ENCODE measurements at places on chromosomes 5 and 9. TPM values are rescaled to one million over a fixed set of nuclear protein-coding genes. Genes with fewer than 3 reads are reported as not detected.

- peak; percentile 65 for DNase-seq
These were observed 568.1 kb upstream of the WWC1 start for GRCh38 chr5:167723254-167723871.

The TGFBI gene
- 119 TPM for total RNA-seq

- DNase-seq, result no peak
These were observed 29.4 kb downstream of the DYNC2I2 start for GRCh38 chr9:128627127-128627715.

The KCNIP1 gene
- total RNA-seq, result not detected

The ADCY2 gene
- total RNA-seq, result not detected

DNA sequence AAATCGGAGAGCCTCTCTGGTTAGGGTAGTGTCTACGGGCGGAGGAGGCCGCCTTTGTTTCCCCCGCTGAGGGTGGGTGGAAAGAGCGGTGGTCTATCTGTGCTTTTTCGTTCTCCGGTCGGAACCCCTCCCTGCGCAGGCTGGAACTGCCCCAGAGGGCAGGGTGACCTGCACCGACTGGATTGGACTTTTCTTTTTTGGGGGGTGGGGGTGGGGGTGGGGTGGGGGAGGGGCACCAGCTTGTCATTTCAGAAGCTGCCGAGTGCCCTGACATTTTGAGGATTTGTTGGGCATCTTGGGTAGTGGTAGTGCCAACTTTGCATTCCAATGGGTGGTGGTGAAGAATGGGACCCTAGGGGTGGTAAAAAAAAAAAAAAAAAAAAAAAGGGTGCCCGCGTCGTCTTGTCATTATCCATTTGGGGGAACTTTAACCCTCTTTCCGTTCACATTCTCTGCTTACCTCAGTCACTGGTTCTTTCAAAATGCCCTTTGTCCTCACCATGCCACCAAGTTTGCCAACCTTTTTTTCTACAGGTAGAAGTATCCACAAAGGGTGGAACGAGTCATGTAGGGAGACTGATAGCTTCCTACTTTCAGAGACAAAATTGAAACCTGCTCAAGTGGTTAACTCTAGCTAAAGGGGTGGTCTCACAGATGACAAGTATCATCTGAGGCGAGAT, 1.3 kb downstream of the UBE2R2 start:
- DNase-seq, result peak; percentile 86

DNA sequence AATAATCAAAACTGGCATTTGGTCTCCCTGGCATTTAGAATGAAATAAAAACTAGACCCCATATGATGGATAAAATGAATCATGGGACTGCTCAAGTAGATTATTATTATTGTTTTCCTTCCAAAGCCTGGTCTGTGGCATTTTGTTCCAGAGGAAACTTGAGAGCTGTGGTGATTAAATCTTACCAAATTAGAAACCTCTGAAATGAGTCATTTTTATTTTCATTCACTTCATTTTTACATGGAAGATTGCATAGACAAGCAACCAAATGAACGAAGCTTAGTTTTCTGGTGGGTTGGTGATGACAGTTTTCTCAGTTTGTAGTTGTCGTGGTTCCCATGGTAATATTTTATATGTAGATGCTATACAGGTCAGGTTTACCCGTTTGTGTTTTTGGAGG, 23.4 kb downstream of the PAM start:
- DNase-seq, result no peak

- DNase-seq, result no peak
These were observed 40.3 kb upstream of the LRRC70 start for GRCh38 chr5:62538017-62538942.

The ANKRD55 gene
- 1.2 TPM for total RNA-seq

- no peak for DNase-seq
These were observed 50.5 kb downstream of the SPTLC1 start for GRCh38 chr9:92064711-92065110.

DNA sequence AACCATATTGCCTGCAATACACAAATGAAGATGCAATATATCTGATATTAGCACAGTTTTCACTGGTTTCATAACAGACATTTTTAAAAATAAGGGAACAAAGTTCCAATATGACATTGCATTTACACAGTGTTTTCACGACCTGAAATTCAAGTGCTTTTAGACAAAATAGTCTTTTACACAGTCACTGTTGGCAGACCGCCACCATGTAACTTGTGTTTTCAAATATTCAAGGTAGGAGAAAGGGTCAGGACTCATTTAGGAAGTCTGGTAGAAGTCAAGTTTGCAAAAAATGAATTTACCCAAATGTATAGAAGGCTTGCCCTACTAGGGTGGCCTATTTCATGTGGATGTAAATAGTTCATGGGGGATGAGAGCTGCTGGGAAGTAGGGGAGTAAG, 98.1 kb upstream of the TAS2R1 start:
- DNase-seq, result no peak

GRCh38 chr9:132242621-132243155, 80.8 kb downstream of the NTNG2 start:
- DNase-seq, result no peak

DNA sequence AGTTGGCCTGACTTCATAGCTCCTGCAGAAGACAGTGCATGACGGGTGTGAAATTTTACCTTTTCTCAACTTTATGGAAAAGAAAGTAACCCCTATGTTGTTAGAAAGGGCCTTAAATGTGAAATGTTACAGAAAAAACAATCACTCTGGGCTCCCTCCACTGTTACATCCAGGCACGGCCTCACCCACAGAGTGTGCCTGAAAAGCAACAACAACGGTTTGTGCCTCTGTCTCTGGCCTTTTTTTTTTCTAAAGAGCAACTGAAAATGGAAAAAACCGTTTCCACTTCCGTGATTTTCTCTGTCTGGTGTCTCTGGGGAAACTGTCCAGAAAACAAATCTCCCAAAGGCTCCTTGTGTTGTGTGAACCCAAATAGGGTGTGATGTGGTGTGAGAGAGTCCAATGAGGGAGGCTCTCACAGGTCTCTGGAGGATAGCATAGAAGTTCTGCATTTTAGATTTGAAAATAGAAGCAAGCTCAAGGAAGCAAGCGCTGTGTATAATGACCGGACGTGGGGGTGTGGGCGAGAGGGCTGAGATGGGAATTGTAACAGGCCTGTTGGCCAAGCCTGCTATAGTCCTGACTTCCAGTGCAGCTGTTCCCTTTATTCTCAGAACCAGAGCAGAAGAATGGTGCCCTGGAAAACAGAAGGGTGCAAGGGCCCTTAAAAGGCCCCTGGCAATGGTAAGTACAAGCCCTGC, 221.8 kb upstream of the TUT7 start:
- DNase-seq, result no peak

- DNase-seq, result no peak
These were observed 480.3 kb downstream of the RAB3C start for GRCh38 chr5:59062986-59063683.
